Activated naive CD4-positive, alpha-beta T cell treated with anti-CD3 and anti-CD28 coated beads, Interleukin-2, amount 10 ng/mL, durations not matched to agents 5 hours and 36 hours (primary cell): ENCODE measurements at places on chromosomes 4 and X. TPM values are rescaled to one million over a fixed set of nuclear protein-coding genes. Genes with fewer than 3 reads are reported as not detected.

Gene LARP7
- total RNA-seq = 47.2 TPM

Gene STEEP1
- 17.3 TPM for total RNA-seq

Gene TMEM271
- not detected for total RNA-seq

Gene PAK3
- 0.12 TPM for total RNA-seq

Gene HTN3
- not detected for total RNA-seq

Gene IDS
- total RNA-seq = 50.6 TPM

Gene OPN1LW
- not detected for total RNA-seq

Gene CDS1
- 0.10 TPM for total RNA-seq

Gene TCEAL6
- total RNA-seq = not detected

Gene ZC4H2
- 21.3 TPM for total RNA-seq

Gene ADGRL3
- total RNA-seq = not detected

Gene IL15
- total RNA-seq = 1.3 TPM

Gene RAB41
- total RNA-seq = not detected

Gene GPR101
- not detected for total RNA-seq

Gene SHROOM3
- total RNA-seq = not detected

Gene SHROOM4
- not detected for total RNA-seq

Gene JADE1
- total RNA-seq = 32.9 TPM

Gene MAP3K15
- total RNA-seq = 0.34 TPM

Gene PDK3
- total RNA-seq = 38.2 TPM

Gene PABPC4L
- not detected for total RNA-seq

Gene ENAM
- total RNA-seq = 1.2 TPM
